GM12891 (cell line): ENCODE measurements at places on chromosomes 11 and 22.

DNA sequence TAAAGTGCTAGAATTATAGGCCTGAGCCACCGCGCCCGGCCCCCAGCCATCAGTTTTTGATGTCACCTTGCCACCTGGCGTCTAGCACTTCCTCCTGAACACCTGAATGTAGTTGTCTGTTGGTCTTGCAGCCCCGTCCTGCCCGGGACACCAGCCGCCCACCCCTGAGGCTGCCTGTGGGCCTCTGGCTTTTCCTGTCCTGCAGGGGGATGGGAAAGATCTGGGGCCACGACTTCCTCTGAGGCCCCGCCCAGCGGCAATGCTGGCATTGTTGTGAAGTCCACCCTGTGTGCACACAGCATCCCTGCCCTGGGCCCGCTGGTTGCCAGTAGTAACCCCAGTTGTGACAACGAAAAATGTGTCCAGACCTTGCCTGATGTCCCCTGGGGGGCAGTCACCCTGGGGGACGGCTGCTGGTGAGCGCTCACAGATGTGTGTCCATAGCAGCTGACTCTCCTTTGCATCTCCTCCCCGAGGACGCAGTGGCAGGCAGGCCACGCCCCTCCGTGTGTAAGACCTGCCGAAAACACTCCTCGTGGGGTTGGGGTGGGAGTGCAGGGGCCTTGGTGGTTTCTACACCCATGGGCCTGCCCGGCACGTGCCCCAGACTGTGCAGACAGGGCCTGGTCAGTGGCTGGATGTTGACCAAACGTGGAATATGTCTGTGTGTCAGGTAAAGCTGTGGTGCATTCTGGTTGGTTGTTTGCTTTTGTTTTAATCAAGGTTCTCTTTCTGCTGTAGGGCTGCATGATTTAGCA, 6.8 kb downstream of the SELENOO start:
- DNase-seq = no peak

- DNase-seq = no peak
These were observed 13.5 kb upstream of the EFCAB6 start for GRCh38 chr22:43825651-43826050.

GRCh38 chr22:37500745-37501609, 14.8 kb upstream of the MFNG start:
- DNase-seq = no peak

DNA sequence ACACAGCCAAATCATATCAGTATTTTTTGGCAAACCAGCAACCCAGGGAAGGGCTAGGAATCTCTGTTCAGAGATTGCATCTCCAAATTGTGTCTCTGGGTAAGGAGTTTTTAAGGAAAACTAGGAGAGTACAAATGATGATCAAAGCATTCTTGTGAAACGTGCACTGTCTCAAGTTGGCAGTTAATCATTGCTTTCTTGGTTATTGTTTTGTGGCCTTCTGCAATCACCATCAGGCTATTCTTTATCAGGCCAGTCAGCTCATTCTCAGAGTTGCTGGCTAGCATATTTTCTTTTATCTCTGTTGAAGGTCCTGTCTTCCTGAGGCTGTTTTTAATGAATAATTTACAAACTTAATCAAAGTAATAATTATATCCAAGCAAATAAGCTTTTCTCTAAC, 129.1 kb upstream of the CCDC179 start:
- no peak for DNase-seq

- DNase-seq = no peak
These were observed 19.7 kb upstream of the ALG8 start for GRCh38 chr11:78158987-78159652.

DNA sequence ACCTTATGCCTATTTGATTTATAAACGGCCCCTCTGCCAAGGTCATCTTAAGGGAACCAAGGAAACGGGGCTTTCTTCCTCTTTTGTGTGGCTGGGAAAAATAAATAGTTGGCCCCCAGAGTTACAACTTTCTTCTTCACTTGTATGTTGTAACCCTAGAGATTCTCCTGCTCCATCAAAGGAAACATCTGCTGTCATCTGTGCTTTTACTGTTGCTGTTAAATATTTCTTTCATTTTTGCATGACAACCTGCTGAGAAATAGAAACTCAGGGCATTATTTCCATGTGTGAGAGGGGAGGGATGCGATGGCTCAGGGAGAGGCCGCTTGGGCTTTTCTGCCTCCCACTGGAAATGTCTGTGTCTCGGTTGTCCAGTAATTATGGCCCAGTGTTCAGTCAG, 21.8 kb upstream of the CDC42EP2 start:
- DNase-seq = no peak

- no peak for DNase-seq
These were observed 862 bp upstream of the PDXP start for GRCh38 chr22:37657590-37658132.

GRCh38 chr11:5276697-5277096, 7.0 kb upstream of the HBE1 start:
- no peak for DNase-seq

DNA sequence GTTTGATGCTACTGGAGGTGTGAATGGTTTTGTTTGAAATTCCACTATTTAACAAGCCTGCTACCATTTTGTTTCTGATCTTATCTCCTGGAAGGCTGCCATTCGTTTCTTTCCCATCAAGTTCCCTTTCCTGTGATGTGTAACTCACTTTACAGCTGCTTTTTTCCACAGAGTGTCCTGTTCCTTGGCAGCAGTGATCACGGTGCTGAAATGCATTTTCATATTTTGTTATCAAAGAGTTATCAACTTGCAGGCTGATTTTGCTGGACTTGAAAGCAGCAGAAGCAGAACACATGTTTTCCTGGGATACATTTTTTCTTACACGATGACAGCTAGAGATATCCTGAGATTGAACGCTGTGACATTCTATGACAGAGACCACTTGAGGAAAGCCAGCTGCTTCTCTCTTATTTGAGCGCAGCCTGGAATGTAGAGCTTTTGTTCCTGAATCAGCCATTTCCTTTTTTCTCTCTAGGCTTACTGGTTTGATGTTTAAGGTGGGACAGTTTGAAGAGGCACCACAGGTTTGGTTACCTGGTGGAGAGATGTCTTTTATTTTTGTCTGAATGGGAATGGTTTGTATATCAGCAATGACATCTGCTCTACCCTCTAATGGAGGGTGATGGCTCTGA, 34.7 kb downstream of the PRR14L start:
- DNase-seq = no peak

GRCh38 chr11:79189055-79189454, 251.8 kb downstream of the TENM4 start:
- DNase-seq = no peak

- DNase-seq = no peak
These were observed 16.5 kb downstream of the ATP6V1E1 start for GRCh38 chr22:17612057-17612456.

GRCh38 chr22:31211482-31211861, 626 bp upstream of the LIMK2 start:
- no peak for DNase-seq

- DNase-seq = no peak
These were observed 559.7 kb downstream of the OPCML start for GRCh38 chr11:132972565-132972964.

DNA sequence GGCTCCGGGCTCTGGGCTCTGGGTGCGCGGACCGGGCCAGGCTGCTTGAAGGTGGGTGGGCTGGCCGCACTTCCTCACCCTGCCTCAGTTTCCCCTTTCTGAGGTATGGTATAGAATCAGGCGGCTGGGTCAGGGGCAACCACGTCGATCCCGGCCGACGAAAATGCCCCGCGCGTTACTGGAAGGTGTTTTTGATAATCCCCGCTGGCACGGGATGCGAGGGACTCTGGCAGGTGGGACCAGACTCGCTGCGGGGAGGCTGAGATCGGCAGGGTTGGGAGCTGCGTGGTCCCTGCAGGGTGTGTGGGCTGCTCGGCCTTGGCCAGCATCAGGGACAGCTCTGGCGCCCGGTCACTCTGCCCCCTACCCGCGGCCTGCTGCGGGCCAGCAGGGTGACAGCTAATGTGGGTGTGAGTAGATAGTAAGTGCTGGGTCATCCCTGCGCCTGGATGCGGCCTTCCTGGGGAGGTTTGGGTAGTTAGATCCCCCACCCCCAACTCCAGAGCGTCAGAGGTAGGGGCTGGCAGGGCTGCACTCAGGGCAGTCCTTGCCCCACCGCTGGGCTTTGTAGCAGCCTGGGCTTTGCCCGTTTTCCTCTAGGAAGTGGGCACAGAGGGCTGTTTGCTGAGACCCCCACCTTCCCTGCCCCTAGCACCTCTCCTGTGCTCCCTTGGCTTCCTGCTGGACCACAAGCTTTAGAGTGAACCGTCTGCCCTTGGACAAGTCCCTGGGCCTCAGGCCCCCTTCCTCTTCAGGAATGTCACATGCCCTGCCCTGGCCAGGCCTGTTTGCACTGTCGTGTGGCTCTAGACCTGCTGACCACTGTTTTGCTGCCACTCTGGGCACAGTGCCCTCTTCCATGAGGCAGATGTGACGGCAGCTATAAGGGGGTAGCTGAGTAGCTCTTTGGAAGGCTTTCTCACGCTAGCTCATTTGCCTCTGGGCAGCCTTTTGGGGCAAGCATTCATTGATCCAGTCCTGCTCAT, 579 bp downstream of the TANGO2 start:
- no peak for DNase-seq

DNA sequence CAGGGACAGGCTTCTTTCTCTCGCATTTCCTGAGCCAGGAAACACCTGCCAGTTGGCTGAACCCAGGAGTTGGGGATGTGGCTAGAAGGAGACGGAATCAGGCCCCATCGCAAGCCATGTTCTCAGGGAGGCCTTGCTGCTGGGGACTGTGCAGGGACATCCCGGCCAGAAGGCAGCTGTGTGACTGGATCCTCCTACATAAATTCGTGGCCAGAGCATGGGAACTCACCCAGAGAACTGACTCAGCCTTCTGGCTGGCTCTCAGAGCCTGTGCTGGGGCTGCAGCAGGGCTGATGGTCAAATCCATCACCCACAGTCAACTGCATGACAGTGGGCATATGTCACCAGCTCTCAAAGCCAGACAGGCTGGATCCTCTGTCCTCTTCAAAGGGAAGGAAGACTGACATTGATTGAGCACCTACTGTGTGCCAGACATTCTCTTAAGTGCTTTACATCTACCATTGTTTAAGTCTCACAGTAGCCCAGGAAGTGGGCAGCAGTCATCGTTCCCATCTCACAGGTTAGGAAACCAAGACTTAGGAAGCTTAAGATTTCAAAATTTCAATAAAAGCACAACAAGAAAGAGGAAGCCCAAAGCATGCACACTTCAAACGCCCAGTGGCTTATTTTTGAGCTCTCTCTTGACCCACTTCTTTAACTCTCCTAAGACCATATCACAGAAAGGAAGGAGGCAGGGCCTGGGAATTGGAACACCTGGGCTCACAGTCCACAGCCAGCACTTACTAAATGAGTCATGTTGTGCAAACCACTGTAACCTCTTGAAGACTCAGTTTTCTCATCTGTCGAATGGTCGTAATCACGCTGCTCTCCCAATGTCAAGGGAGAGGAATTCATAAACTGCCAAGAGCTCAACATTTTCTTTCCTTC, 30.9 kb upstream of the CACNG2 start:
- DNase-seq = no peak
